ENCODE measurements at places on chromosomes 7 and 10.

DNA sequence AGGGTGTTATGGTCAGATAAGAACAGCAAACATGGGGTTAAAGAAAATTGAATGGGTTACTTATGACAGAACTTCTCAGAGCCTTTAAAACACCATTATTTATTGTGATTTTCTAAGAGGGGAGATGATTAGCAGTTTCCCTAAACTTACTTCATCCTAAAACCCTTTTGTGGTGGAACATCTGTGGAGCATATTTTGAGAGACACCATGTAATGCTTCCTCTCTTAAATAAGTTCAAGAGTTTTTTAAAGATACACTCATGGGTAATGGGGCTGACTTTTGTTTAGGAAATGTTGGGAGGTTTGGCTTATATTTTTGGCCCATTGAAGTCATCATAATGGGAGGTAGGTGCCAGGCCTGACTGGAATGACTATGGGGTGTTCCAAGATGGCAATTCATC, 8.4 kb upstream of the PDCD4 start:
- no peak for DNase-seq

DNA sequence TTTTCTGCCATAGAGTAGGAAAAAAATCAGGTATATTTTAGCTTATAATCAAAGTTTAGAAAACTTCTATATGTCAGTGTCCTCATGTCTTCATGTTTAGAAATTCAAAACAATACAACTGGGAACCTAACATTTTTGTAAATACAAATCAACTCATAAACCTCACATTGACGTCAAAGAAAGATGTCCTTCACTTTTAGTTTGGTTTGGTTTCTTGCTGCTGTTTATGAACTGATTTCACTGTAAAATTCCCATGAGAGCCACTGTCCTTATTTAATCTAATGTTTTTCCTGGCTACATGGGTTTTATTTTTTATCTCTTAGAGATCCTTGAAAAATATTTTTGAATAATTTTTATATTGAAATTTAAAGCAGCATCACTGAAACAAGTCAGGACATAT, 208.4 kb downstream of the DYNC1I1 start:
- no peak for DNase-seq

DNA sequence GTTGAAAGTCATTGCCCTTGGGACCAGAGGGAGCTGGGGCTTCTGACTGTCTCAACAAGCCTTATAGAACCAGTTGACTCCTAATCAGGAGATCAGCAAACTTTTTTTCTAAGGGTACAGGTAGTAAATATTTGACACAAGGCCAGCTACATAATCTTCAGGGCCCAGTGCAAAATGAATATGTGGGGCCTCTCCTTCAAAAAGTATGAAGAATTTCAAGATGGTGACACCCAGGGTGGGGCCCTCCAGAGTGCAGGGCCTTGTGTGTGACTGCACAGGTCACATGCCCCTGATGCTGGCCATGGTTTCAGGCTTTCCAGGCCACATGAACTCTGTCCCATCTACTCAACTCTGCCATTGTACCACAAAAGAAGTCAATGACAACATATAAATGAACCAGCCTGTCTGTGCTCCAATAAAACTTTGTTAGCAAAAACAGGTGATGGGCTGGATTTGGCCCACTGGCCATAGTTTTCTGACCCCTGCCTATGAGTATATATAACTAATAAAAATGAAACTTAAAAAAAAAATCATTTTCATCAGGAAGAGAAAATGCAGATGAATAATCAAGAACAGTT, 6.1 kb downstream of the MMRN2 start:
- DNase-seq, result no peak

DNA sequence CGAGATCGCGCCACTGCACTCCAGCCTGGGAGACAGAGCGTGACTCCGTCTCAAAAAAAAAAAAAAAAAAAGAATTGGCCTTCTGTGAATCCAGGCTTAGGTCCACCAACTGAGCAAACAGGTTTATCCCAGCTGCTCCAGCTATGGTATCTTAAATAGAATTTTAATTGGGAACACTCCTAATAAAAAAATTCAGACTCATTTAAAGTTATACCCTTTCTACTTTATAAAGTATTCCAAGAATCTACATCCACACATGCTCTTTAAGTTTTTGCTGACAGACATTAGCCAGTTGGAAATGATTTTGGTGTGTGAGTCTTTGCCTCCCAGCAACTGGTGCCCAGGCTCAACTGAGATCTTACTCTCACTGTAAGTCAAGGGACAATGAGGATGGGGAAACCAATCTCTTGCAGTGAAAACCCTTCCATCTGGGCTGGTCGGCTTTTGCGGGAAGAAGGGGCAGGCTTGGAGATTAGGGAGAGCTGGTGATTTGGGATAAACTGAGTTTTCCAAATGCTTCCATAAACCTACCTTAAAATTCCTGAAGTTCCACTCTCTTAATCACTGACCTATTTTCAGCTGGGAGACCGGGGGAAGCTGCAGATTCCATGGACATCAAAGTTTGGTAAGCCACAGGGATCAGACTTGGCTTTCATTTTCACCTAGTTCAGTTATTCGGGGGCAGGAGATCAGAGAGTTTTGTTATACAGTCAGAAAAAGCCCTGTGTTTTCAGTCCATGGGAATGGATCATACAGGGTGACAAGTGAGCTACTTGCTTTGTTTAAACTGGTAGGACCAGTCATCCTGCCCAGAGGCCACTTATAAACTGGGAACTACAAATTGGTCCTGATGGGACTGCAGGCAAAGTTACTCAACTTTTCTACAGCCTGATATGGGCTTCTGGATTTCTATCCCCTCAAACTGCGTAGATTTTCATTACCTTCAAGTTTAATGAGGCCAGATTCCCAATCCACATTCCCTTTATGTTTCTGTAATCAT, 89.3 kb upstream of the ZNF746 start:
- DNase-seq, result no peak

- DNase-seq, result no peak
These were observed 17.9 kb upstream of the FFAR4 start for GRCh38 chr10:93548376-93549071.

DNA sequence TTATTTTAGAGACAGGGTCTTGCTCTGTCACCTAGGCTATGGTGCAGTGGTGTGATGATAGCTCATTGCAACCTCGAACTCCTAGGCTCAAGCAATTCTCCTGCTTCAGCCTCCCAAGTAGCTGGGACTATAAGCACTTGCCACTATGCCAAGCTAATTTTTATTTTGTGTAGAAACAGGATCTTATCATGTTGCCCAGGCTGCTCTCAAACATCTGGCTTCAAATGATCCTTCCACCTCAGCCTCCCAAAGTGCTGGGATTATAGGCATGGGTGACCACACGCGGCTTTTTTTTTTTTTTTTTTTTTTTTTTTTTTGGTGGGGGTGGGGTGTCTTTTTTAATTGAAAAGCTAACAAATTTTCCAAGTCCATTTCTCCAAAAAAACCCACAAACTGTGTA, 18.4 kb downstream of the HPS6 start:
- DNase-seq, result no peak

GRCh38 chr10:52071814-52072213, 242.3 kb upstream of the DKK1 start:
- DNase-seq, result no peak

Data from stimulated activated CD8-positive, alpha-beta memory T cell treated with anti-CD3 and anti-CD28 coated beads, Interleukin-2, amount 100 ng/mL, for 1 hour (primary cell).